ENCODE measurements at places on chromosomes 1 and 21.

- no peak for DNase-seq
Measured at GRCh38 chr21:15063081-15063813, 1.6 kb downstream of the NRIP1 start.

DNA sequence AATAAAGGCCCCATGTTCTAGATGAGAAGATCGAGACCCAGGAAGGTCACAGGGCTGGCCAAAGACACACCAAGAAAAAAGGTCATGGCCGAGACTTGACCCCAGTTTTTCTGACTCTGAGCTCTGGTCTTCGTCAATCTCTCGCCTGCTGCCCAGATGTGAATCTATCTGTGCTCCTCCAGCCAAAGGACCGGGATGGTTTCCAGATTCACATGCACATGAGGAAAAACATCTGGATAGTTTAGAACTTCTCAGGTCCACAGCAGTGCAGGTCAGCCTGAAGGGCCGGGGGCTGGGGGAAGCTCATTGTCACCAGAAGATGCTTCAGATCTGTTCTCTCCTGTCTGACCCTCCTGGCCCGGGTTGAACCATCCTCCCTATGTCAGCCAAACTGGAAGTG is 49.0 kb downstream of the KCNN3 start:
- no peak for DNase-seq

DNA sequence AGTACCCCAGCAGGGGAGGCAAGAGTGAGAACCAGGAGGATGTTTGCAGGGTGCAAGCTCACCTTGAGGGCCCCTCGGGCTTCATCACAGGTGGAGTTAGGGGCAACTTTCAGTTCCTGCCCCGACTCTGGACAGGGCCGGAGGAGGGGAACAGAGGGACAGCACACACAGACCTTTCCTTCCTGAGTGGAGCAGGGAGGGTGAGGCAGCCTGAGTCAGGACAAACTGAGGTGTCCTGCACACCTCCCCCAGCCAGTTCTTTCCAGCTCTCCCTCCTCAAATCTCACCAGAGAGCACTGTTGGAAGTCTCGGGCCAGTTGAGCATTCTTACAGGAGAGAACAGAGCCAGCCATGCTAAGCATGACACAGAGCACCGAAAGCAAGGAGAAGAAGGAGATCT is 1.5 kb downstream of the ENTREP3 start:
- no peak for DNase-seq

DNA sequence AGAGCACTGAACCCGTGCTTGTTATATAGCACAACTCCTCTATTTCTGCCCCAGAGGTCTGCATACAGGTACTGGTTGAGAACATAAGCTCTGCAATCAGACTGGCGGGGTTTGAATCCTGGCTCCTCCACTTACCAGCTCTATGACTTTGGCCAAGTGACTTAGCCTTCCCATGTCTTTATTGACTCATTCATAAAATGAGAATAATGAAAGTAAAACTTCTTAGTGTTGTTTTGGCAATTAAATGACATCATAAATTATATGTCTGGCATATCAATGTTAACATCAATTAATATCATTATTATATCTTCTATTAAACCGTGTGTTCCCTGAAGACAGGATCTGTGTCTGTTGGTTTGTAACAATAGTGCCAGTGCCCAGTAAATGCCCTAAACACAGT is 4.3 kb downstream of the INKA2 start:
- no peak for DNase-seq

DNA sequence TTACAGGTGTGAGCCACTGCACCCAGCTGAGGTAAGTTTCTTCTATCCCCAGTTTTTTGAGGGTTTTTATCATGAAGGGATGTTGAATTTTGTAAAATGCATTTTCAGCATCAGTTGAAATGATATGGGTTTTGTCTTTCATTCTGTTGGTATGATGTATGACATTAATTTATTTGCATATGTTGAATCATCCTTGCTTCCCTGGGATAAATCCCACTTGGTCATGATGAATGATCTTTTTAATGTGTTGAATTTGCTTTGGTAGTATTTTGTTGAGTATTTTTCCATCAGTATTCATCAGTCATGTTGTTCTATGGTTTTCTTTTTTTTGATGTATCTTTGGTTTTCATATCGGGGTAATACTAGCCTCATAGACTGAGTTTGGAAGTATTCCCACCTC is 141.0 kb downstream of the RPS6KC1 start:
- no peak for DNase-seq

- DNase-seq: no peak
Measured at GRCh38 chr1:57133686-57134085, 167.9 kb upstream of the C8B start.

GRCh38 chr1:247322442-247322841 is 9.2 kb downstream of the ZNF496 start:
- no peak for DNase-seq

DNA sequence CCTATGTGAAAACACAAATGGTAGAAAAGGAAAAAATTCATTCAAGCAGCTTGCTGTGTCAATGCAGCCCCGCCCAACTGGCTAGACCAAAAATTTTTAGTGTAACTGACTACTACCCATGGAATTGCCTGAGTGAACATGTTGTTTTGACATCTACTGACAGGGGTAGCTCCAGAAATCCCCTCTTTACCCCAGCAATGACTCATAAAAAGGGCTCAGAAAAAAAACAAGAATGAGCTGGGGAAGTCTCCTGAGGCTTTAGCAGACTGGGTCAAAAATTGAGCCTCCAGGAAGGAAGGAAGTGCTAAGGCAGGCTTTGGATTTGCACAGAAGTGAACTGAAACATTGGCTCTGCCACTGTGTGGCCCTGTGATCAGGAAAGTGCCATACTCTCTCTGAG is 24.4 kb upstream of the FGGY start:
- no peak for DNase-seq

DNA sequence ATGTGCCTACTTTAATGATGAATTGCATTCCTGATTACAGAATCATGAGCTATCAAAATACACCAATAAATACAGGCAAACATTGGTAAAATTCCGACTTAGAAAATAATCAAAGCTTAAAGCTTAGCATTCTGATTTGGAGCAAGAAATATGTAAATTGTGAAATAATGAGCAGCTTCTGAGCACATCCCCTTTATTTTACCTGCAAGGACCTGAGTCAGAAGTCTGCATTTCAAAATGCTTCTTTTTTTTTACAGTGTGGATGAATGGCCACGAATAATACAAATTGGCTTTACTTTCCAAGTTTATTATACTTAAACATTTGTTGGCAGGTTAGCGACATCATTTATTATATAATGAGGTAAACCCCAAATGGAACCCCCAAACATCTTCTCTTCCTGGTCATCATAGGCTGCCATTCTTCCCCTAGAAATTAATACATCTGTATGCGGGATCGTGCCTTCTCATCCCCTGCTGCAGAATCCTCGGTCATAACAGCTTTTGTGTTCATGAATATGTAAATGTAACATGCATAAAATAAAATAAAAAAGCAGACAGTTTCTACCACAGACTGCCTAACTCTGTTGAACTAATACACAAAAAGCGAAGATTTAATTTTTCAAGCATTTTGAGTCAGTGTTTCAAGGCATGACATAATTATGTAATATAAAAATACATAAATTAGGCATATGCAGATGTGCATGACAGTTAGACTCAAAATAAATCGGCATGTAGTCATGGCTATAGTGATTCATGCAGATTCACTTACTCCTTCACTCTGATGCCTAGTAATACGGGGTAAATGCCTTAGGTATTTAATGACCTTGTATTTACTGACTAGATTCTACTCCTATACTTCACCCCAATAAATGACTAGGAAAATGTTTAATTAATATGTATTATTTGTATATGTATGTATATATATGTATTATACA is 339.7 kb downstream of the USP25 start:
- no peak for DNase-seq

DNA sequence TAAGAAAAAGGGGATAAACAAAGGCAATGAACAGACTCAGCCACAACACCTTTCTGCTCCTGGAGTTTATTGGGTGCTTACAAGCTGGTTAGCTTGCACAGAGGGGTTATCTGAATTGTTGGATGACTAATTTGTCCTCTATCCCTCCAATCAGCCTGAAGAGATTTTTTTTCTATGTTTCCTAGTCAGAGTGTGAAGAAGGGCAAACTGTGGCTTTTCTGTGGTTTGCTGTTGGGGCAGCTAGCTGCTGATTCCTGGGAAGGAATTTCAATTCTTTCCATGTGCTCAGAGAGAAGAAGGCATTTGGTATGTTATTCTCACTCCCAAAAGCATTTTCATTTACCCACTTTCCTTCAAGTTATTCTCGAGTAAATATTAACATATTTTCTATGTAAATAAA is 48.6 kb downstream of the PCP4 start:
- DNase-seq: no peak

- no peak for DNase-seq
Measured at GRCh38 chr1:36092798-36093185, 4.1 kb downstream of the ADPRS start.

DNA sequence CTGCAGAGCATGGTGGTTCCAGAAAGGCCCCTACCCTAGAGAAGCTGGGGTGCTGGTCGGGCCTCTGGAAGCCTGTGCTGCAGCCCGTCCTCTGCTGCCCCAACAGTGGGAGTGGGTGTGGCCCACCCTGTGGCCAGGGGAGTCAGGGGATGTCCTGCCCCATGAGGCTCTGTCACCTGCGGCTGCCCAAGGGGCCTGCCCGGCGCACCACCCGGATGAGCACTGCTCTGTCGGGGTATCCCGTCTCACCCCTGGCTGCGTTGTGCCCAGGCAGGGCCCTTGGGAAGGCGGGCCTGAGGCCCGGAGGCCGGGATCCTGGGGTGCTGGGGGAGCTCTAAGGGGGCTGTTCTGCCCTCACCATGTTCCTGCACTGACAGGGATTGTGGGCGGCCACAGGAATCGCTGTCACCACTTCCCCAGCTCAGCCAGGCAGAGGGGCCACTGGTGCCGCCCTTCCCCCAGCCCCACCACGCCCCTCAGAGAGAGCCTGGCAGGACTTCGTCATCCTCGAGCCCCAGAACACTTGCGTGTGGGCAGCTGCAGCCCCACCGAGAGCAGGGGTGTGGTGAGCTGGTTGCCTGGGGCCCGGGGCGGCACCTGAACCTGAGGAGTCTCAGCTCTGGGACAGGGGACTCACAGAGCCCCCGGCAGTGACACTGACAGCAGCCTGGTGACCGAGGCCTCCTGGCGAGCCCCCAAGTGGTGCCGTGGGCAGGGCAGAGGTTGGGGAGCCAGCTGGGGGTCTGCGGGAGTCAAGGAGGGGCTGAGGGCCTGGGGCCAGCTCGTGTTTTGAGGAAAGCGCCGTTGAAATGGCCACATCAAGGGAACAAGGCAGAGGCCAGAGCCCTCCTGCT is 20.2 kb downstream of the PANK4 start:
- no peak for DNase-seq

DNA sequence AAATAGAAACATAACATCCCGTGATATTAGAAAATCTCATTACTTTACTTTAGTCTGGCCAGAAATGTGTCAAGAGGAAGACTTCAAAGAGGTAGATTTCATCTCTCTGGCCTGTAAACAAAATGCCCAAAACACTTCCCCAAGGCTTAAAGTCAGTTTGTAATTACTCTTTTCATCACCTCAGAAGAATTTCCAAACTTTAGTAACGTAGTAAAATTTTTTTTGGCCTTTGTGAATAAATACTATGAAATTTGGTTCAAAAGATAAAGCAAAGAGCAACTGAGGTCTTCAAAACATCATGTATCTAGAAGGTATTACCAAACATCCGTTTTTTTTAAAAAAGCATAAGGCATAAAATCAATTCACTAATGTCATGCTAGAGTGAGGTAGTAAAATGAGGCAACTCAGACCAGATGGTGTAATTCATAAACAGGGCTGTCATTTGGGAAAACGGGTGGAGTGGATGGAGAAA is 51.4 kb downstream of the LEPR start:
- DNase-seq: no peak

- no peak for DNase-seq
Measured at GRCh38 chr1:210695026-210695425, 366.3 kb downstream of the HHAT start.

- DNase-seq: no peak
Measured at GRCh38 chr1:47751996-47752451, 245.2 kb downstream of the TRABD2B start.

GRCh38 chr1:206421616-206422340 is 48.5 kb upstream of the IKBKE start:
- DNase-seq: no peak

DNA sequence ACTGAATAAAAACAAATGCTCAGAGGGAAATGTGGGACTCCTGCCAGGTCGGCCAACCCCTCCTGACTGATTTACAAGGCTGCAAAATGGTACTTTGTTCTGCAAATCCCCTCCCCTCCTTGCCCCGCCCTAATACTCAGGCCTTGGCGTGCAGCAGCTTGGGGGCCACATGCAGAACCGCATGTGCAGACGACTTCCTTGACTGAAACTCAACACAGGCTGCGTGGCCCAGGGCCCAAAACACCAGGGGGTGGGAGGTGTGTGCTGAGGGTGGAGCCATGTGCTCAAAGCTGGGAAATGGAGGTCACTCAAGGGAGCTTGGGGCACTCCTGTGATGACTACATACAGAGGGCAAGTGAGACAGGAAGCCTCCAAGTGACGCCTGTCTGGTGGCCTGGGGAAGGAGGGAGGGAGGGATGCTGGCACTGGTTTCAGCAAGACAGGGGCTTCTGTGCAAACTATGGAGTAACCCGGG is 87.2 kb downstream of the MRPL37 start:
- no peak for DNase-seq

DNA sequence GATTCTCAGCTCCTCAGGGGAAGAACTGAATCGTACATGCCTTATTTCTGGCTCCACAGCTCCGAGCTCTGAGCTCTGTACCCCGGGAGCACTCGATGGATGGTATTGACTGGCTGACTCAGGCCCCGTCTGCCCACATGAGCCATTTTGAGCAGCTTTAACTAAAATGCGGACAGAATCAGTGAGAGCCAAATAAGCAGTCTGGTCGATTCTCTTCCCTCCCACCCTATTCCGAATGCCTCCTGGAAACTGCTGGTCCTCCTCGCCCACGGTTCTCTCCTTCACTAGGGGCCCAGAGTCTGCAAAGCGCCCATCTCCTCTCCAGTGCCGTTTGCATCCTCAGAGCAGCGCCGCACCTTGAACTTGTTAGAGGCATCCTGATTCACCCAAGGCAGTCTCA is 125.9 kb upstream of the IRF2BP2 start:
- DNase-seq: no peak

DNA sequence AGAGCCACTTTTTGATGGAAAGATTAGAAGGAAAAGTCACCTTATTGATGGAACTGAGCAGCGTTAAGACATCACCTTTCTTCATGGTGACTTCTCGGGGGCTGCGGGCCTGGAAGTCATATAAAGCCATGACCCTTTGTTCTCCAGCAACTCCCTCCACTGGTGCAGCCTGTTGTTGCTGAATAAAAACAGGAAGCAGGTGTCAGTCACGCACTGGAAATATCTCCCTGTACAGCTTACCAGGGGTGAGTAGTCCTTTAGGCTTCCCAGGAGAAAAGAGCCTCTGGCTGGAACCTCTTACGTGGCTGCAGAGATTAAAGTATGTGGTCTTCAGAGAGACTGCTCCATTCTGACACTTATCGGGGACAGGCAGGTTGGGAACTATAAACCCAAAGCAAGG is 31.9 kb downstream of the SPTA1 start:
- no peak for DNase-seq
